Right renal cortex interstitium (tissue), 3 donors: ENCODE measurements at places on chromosomes 1 and 21.

GRCh38 chr1:40868051-40868723 lies 6.0 kb upstream of the CITED4 start:
- no peak for DNase-seq

GRCh38 chr21:28871388-28872010 lies 121.2 kb downstream of the LTN1 start:
- DNase-seq, result no peak

DNA sequence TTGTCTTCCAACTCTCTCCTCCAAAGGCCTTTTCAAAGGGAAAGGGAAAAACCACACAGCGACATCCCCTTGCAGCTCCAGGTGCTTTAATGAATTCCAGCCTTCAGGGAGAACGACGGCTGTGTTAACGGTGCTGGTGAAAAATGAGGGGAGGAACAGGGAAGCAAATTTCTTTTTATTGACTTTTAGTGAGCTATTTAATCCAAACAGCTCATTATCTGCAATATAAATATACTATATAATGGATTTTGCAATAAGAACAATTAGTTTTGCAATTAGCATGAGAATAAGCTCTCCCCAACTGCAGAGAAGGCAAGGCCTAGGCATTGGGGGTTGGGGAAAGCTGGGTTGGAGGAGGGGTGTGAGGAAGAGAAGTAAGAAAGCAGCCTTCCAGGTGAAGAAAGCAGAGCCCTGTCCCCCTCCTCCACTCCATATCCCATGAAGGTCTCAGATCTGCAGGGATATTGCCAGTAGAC lies 159.0 kb upstream of the ZC3H12A start:
- no peak for DNase-seq

DNA sequence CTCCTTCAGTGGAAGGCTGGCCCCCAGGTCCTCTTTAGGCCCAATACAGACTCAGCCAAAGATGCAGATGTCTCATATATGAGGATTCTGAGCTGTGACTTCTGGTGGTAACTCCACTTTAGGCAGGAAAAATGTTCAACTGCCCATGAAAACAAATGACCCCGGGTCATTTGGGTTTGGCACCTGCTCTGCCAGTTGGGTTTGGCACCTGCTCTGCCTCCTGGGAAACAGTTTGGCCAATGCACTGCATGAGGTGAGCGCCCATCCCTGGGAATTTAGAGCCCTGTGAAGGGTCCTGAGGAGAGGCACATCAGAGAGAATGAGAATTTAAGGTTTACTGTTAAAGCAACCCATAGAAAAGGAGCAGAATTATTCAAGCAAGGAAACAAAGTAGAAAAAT lies 45.3 kb downstream of the B3GALT5 start:
- DNase-seq, result no peak

GRCh38 chr21:16305686-16306085 lies 575.9 kb downstream of the USP25 start:
- no peak for DNase-seq
